ENCODE measurements at places on chromosomes 1 and 21. TPM values are rescaled to one million over a fixed set of nuclear protein-coding genes. Genes with fewer than 3 reads are reported as not detected.

DNA sequence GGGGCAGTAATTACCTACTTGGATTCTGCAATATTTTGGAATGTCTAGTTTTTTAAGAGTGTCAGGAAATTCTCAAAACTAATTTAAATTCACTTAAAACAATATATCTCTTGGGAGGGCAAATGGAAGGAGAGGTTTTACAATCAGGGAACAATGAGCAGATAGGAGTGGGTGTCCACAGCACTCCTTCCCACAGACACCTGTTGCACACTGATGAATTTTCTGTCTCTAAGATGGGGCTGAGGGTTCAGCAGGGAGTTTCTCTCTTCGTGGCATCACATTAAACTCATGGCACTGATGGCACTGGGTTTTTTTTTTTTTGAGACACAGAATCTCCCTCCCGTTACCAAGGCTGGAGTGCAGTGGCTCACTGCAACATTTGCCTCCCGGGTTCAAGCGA, 5.5 kb downstream of the PHF13 start:
- no peak for DNase-seq

- no peak for DNase-seq
These were observed 402.7 kb upstream of the DAB1 start for GRCh38 chr1:57826535-57826934.

Gene CNR2
- 0.07 TPM for polyA plus RNA-seq

GRCh38 chr1:246261639-246262038, 245.4 kb downstream of the SMYD3 start:
- no peak for DNase-seq

GRCh38 chr1:159945483-159946241, at the start of gene IGSF9:
Gene IGSF9, minus strand, starts transcription at chr1:159945613. Its CDS starts 2,159 bp downstream, at chr1:159943454.
- DNase-seq, result peak; percentile 72

- DNase-seq, result no peak
These were observed 118.6 kb downstream of the SYF2 start for GRCh38 chr1:25113731-25114130.

Gene CA6
- polyA plus RNA-seq, result 0.16 TPM

- no peak for DNase-seq
These were observed 1.5 kb upstream of the ZMPSTE24 start for GRCh38 chr1:40256401-40257084.

DNA sequence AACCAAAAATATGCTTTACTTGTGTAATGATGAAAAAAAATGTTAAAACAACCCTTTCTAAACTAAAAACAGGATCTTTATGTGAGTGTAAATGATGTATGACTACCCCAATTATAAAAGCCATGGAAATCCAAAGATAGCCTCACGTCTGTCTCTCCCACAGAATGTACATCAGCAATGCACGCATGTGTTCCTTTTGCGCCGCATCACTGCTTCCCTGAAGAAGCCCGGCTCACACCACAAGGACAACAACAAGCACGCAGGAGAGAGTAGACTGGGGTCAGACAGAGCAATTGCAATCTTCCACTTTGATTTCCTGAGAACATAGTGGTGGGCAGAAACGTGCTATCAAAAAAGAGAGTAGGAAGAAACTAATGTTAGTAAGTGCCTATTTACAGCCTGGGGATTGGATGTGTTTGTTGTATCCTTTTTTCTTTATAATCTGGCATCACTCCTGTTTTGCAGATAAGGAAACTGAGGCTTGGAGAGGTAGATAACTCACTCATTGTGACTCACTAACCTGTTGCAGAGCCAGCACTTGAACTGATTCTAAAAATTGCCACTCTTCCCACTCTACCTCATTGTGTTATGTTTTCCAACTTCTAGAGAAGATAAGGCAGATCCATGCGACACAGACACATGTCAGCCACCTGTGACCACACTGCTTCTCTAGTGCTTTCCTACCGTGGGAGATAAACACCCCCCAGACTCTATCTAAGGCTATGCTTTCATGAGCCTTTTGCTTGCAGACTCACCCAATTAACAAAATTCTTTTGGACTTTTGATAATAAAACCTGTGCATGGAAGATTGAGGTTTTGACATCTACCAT, 60.1 kb downstream of the MAP10 start:
- no peak for DNase-seq

GRCh38 chr1:207872621-207873020, 38.3 kb downstream of the CD34 start:
- DNase-seq, result no peak

Gene SPRR1A
- polyA plus RNA-seq, result not detected

DNA sequence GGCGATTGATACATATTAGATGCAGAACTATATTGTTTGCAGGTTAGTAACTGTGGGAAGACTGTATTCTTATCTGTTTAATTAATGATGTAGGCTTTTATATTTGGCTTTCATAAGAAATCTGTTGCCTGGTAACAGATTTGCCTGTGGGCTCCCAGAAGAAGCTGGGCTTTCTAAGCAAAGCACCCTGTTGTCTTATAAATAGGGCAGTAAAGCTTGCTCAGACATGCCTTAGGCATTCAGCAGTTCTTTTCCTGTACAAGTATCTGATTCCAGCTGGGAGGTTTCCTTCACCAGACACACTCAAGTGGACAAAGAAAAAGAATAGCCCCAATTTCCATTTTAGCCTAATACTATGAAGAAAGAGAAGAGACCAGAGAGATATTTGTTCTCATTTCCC, 524.0 kb downstream of the LRRIQ3 start:
- no peak for DNase-seq
